Hematopoietic multipotent progenitor cell treated with erythropoietin and hydrocortisone succinate and interleukin-3 and kit ligand, for 15 days (in vitro differentiated cells): ENCODE measurements at places on chromosomes 6 and 20.

DNA sequence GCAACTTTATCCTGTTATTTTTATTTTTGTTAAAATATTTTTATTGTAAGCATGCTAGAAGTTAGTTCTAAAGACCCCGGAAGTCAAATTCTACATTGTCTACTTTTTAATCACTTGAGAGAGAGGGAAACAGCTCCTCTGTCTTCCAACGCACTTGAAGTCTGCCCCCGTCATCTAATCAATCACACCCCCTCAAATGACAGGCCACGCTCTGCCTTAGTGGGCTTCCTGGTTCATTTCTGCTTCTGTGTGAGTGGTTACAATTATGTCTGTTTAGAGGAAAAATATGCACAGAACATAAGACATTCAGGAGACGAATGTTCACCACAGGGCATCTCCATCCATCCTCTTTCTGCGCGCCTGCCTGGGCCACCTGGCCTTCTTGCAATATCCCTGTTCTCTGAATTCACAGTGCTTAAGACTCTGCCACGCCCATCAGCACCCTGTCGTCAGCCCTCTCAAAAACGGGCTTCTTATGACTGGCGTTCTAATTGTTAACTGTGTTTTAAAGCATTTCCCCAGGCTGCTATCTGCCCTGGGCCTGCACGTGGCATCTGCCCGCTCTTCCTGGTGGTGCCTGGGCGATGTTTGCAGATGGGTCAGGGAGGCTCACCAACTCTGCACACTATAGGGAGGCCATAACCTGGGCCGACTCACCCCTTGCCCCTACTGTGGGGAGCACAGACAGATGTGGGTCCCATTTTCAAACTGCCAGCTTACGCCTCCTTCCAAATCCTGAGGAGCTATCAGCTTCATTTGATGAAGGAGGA lies 15.4 kb downstream of the DACT2 start:
- DNase-seq: no peak

- no peak for DNase-seq
Observed at GRCh38 chr6:131353106-131353505, 217.8 kb downstream of the AKAP7 start.

GRCh38 chr6:159854959-159855358 lies 35.8 kb upstream of the MAS1 start:
- DNase-seq: no peak

- no peak for DNase-seq
Observed at GRCh38 chr20:47156301-47157137, 200.0 kb downstream of the ZMYND8 start.

GRCh38 chr6:109304284-109305015 lies 77.8 kb downstream of the CD164 start:
- DNase-seq: peak; percentile 49

- no peak for DNase-seq
Observed at GRCh38 chr20:7608250-7608649, 332.0 kb downstream of the HAO1 start.

DNA sequence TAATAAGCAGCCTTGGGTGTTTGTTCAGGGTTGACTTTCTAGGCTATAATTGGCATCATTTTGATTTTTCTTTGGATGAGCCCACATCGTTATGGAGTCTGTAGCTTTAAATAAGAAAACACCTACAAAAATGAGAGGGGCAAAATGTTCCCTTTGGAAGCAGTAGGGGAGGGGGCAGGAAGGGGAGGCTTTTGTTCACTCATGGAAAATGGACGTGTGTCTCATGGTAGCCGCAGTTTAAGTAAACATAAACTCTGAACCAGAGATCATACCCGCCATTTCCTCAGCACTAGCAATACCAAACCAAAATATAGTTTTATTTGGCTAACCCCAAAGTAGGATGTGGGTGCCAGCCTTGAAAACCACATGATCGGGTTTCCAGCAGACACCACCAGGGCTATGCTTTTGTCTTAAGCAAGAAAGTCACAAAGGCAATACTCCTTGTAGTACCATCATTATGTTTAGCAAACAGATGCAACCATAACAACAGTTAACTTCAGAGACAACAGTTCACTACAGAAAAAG lies 572.5 kb upstream of the JAG1 start:
- DNase-seq: no peak

- DNase-seq: no peak
Observed at GRCh38 chr6:22372922-22373321, 76.1 kb upstream of the PRL start.

DNA sequence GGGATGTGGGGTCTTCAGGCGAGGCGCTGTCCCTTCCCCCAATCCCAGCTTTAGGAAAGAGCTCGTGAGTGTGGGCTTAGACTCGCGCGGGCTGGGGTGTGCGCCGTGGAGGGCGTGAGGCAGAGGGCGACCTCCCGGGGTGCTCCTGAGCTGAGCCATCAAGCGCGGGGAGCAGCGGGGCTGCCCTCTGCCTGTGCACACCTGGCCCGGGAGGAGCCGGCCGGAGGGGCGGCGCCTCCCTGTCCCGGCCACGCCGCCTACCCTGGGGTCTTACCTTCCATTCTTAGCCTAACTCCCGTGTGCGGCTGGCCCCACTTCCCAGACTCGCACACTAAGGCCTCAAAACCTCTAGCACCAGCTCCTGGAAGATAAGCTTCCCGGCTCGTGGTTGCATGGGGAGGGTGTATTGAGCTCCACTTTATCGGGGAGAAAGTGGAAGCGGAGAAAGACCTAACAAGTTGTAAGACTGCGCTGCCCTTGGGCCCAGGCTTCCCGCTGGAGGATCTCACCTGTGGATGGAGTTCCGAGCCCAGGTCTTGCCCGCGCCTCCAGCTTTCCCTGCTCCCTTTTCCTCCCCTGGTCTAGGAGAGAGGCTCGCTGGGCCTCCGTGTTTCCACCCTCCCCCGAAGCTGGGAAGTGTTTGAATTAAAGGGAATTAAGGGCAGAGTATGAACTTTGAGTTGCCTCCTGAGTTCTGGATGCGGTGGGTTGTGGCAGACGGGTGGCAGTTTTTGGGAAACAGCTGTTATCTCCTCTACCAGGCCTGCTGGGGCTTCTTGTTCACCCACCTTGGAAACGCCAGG lies 1.2 kb downstream of the DNMT3B start:
- DNase-seq: no peak
